ENCODE measurements at places on chromosomes 4 and X.

- DNase-seq, result no peak
These were observed 53.0 kb upstream of the DAPP1 start for GRCh38 chr4:99763635-99764101.

- DNase-seq, result no peak
These were observed 108.3 kb downstream of the ANXA10 start for GRCh38 chr4:168200685-168201084.

GRCh38 chrX:13153796-13154195 is 109.4 kb upstream of the FAM9C start:
- DNase-seq, result no peak

DNA sequence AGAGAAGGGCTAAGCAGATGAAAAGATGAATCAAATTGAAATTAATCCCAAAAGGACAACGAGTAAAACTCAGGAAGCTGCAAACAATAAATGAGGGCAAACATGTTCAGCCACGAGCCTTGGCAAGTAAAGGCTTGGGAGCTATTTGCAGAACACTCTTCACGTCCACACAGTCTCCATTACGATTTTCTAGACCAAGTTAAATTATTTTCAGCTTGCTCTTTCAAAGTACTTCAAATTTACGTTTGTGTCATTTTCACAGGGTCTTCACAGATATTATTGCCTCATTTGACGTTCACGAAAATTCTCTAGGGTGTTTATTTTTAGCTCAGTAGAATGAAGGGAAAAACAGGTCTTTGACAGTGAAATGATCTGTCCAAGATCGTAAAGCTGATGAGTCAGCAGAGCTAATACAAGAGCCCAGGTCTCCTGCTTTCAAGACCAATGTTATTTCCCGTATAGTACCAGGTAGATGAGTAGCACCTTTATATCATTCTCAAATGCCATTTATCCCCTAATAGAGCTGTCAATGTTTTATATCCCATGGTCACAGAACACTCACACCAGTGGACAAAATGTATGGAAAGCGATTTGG is 20.9 kb downstream of the KLB start:
- no peak for DNase-seq

- DNase-seq, result peak; percentile 21
These were observed 71.7 kb upstream of the RAI2 start for GRCh38 chrX:17932781-17933180.

DNA sequence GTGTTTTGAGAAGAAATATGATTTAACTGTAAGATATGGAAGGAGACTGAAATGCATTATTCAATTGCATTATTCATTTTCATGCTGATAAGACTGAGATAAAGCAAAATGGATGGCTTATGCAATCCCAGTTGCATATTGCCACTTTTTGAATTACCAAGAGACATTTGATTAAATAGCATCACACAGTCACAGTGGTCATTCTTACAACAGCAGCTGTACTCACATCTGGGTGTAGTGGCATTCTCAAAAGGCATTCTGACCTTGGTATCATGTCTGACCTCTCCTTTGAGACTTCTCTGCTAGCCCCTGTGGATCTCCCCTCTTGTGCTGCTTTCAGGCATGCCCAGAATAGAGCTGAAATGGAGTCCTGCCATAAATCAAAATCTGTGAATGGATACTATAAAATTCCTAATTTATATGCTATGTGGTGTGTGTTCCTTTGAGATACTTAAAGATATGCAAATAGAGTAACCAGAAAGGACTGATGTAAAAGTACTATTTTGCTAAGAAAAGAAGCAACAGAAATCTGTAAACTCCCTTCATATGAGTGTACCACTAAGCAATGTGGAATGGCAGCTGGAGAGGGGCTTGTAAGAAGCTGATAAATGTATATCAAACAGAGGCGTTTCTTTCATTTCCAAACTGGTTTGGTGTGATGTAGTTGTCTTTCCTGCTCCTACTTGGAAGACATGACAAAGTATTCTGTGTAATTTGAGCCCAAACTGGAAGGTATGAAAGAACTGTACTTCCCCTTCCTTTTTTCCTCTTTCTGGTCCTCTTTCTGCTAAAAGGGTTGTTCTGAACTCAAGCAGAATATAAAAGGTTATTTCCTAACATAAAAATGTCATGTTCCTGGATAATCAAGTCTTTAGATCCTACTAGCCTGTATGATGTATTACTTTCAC is 25.4 kb upstream of the METAP1 start:
- no peak for DNase-seq

DNA sequence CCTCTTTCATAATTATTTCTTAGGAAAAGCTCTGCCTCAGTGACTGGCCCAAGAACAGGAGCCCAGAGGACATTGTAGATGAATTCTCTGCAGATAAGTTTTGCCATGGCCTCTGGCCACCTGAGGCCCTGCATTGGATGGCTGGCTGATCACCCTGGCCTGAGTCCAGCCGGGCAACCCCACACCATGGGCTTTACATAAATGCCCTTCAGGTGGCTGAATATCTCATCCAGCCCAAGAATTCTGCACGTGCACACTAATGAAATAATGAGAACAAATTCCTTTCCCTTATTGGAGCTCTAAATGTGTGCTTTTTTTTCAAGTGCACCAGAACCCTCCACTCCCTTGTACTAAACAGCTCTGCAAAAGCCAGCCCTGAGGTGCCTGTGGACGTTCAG is 65.7 kb downstream of the IRF2 start:
- no peak for DNase-seq

- DNase-seq, result no peak
These were observed 30.9 kb downstream of the HTT-AS start for GRCh38 chr4:3043282-3044020.

DNA sequence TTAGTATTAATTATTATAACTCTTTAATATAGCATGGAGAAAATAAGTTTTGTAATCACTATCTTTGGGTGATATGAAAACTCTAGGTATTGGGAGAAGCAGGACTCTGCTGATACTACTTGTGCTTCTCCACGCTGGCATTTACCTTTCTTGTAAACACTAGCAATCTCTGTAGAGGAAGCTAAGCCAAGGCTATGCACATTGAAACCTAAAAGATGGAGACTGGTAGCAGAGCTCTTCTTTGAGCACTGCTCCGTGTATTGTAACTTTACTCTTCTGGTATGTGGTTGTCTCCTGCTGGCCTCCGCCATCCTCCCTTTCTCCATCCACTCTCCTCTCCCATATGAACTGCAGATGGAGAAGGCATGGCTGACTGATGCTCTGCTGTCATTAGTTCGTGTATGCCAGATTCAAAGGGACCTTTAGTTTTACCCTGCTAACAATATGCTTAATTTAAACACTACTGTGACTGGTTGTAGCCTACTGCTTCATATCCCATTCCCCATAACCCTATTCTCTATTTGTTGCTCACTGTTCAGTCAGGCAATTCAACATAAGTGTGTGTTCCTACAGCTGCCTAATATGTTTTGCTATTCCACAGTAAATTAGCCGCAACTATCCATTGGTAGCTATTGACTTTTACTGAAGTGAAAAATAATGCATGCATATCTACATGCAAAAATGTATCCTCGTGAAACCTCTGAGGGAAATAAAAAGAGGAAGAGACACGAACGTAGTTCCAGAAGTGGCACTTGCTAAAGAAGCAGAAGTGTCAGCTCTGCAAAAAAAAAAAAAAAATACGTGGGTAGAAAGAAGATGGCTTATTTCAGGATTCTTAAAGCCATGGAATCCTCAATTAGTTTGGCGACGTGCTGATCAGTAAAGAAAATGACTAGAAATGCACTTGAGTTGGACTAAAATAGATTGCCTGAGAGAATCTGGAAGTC is 55.6 kb upstream of the CCSER1 start:
- DNase-seq, result no peak

GRCh38 chr4:74324262-74324661 is 16.0 kb downstream of the EPGN start:
- DNase-seq, result no peak

DNA sequence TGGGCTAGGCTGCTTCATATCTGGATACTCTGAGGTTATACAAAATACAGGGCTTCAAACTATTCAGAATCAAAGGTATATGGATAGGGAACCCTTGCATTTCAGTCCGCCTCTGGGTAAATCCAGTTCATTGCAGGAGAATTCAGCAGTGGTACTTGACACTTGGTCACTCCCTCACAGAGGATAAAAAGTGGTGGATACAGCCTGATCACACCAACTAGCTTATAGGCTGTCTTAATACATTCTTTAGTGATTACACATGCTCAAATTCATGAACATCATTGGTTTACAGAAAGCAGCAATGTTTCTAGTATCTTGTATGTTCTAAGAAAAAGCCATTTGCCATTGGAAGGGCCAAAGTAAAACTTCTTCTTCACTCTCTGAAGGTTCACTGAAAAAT is 104.8 kb upstream of the PDE5A start:
- no peak for DNase-seq

DNA sequence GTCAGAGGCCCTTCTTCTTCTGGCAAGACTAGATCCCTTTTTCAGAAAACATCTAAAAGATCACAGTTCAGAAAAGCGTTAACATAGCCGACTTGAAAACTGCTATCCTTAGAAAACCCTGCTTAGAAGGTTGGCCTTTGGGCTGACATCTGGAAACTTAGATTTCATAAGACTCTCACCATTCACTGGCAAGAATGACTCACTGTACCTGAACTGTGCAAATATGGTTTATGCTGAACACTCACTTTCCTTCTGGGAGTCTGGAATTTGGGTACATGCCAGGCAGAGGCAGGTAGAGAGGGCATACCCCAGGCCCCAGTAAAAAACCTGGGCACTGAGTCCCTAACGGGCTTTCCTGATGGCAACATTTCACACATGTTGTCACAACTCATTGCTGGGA is 88.8 kb upstream of the GPC3 start:
- no peak for DNase-seq

GRCh38 chr4:109389369-109390114 is 44.1 kb upstream of the SEC24B start:
- DNase-seq, result peak; percentile 78

- DNase-seq, result no peak
These were observed 94.6 kb downstream of the UBE2K start for GRCh38 chr4:39792529-39792928.

DNA sequence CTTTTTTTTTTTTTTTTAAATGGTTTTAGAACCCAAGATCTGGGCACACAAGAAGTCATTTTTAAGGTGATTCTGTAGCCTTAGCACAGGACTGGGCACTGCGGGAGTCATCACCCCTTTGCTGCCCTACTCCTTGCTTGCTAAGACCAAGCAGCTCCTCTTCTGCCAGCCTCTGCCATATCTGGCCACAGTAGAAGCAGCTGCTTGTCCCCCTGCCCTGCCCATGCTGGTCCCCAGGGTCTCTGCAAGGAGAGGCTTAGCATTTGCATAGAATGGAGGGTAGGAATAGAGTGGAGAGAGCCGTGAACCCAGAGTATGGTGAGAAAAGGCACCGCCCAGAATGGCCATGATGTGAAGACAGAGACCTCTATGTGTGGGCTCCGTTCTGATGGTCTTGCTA is 109.3 kb downstream of the ADRA2C start:
- no peak for DNase-seq

DNA sequence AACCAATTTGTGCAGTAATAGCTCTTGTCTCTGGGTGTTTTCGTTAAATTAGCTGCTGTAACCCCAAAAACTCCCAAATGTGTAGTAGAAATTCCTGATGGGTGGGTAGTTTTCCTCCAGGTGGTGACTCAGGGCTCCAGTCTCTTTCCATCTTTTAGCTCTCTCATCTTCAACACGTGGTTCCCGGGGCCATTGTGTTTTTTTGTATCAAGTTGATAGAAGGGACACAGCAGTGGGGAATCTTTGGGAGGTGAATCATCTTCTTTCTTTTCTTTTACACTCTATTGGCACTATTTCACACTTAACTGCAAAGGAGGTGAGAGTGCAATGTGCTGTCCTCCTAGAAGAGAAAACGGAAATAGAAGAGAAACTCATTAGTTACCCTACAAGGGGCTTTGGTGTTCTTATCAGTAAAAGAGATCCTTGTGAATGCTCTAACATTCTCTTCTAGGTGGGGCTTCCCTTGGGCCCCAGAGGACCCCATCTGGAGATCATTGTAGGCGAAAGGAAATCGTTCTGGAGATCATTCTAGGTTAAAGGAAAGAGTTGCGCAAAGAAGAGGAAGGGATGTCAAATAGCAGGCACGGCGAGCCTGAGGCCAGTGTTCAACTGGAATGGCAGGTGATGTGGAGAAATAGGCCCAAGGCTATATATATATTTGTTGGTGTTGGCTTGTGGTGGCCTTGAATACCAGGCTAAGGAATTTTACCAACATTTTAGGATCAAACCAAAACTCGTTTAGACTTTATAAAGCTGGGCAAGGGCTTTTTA is 68.2 kb upstream of the ACSL1 start:
- no peak for DNase-seq
